Testis (tissue), 5 donors: ENCODE measurements at places on chromosomes 12 and 14. TPM values are rescaled to one million over a fixed set of nuclear protein-coding genes. Genes with fewer than 3 reads are reported as not detected.

Gene KRT85
- 0.74 TPM for total RNA-seq

Gene KRT73
- total RNA-seq = 0.16 TPM

Gene CSRP2
- total RNA-seq = 20.1 TPM

Gene COX8C
- 39.1 TPM for total RNA-seq

Gene DEPDC4
- total RNA-seq = 5.0 TPM

Gene OTUB2
- 19.3 TPM for total RNA-seq

Gene INHBC
- 1.8 TPM for total RNA-seq

Gene SLCO1B3
- 3.9 TPM for total RNA-seq

Gene SDR9C7
- total RNA-seq = 0.43 TPM

Gene DPPA3
- 1.1 TPM for total RNA-seq

Gene NRXN3
- total RNA-seq = 3.5 TPM

Gene TMPRSS12
- total RNA-seq = 8.9 TPM

Gene KRT86
- total RNA-seq = 3.2 TPM

Gene SCN8A
- 11.0 TPM for total RNA-seq

Gene TAS2R8
- not detected for total RNA-seq

Gene SERPINA1
- 1.0 TPM for total RNA-seq

Gene CD69
- 3.0 TPM for total RNA-seq

Gene LRRC43
- 10.8 TPM for total RNA-seq

Gene MIP
- total RNA-seq = 1.2 TPM

Gene C3AR1
- 2.8 TPM for total RNA-seq

Gene MYF6
- not detected for total RNA-seq

Gene FAM186B
- total RNA-seq = 68.6 TPM

Gene NID2
- total RNA-seq = 5.3 TPM

Gene BHLHE41
- 23.8 TPM for total RNA-seq

Gene JKAMP
- 81.4 TPM for total RNA-seq

Gene POTEG
- total RNA-seq = 88.6 TPM

Gene CDK2
- 20.3 TPM for total RNA-seq

Gene PCED1B
- total RNA-seq = 56.1 TPM

Gene MDM1
- total RNA-seq = 35.3 TPM

Gene RIMBP2
- total RNA-seq = 10.0 TPM

Gene IAPP
- not detected for total RNA-seq

Gene KRT83
- total RNA-seq = 0.39 TPM

Gene LRFN5
- total RNA-seq = 5.9 TPM

Gene FGF6
- not detected for total RNA-seq

Gene MDGA2
- 3.9 TPM for total RNA-seq

Gene FAIM2
- 14.6 TPM for total RNA-seq

Gene PTCSC3
- not detected for total RNA-seq

Gene CDCA3
- 27.5 TPM for total RNA-seq

Gene CLEC2A
- total RNA-seq = not detected

Gene DENR
- total RNA-seq = 35.6 TPM

Gene C12orf56
- 13.1 TPM for total RNA-seq

Gene ABCD4
- total RNA-seq = 86.7 TPM

Gene RASSF9
- 0.37 TPM for total RNA-seq

Gene AMDHD1
- 4.0 TPM for total RNA-seq

Gene VWF
- 83.7 TPM for total RNA-seq

Gene SLC17A8
- total RNA-seq = 0.37 TPM

Gene CFAP54
- total RNA-seq = 14.4 TPM

Gene SERPINA9
- not detected for total RNA-seq

Gene NFATC4
- 40.9 TPM for total RNA-seq

Gene TMTC1
- total RNA-seq = 11.5 TPM

Gene GOLT1B
- total RNA-seq = 13.9 TPM
